Dermis blood vessel endothelial cell (primary cell): ENCODE measurements at places on chromosomes 7 and 10. TPM values are rescaled to one million over a fixed set of nuclear protein-coding genes. Genes with fewer than 3 reads are reported as not detected.
A peak's percentile ranks its signal among the peaks of the same experiment; 100 is the strongest.

GRCh38 chr7:128176696-128177095 lies 64.4 kb upstream of the LEP start:
- no peak for DNase-seq

DNA sequence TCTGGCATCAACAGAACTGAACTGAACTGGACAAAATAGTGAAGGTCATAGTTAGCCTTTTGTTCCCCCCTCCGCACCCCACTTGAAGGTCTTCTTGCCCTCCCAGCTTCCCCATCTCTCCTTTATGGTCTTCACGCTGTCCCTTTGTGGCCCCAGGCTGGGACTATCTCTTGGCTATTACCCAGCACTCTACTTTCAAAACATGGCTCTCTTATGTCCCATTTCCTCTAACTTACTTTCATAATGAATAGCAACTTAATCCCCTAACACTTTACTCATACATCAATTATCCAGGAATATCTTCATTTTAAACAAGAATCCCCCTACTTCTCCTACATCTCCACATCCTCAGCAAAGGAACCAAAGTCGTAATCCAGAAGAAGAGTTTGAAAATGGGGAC lies 135.3 kb upstream of the ITGB1 start:
- no peak for DNase-seq

Gene PLXDC2
- total RNA-seq, result 2.7 and 5.5 TPM in 2 replicates

Gene COMTD1
- total RNA-seq, result 15.9 and 23.0 TPM in 2 replicates

DNA sequence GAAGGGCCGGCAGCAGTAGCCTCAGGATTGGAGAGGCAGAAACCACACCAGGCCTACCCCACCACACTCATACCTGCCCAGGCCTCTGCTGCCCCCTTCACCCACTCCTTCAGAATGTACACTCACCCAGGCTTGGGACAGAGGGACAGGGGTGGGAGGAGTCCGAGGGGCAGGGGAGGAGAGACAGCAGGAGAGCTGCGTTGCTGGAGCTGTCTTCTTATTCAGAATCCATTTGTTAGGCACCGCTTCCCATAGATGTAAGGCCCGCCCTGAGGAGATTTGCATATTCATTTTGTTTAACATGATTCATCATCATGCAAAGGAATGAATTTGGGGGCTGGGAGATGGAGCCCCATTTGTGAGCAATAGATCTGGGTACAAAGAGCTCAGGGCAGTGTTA lies 156.7 kb downstream of the CDH23 start:
- DNase-seq, result no peak

GRCh38 chr10:107148906-107149305 lies 15.6 kb downstream of the SORCS1 start:
- DNase-seq, result no peak

DNA sequence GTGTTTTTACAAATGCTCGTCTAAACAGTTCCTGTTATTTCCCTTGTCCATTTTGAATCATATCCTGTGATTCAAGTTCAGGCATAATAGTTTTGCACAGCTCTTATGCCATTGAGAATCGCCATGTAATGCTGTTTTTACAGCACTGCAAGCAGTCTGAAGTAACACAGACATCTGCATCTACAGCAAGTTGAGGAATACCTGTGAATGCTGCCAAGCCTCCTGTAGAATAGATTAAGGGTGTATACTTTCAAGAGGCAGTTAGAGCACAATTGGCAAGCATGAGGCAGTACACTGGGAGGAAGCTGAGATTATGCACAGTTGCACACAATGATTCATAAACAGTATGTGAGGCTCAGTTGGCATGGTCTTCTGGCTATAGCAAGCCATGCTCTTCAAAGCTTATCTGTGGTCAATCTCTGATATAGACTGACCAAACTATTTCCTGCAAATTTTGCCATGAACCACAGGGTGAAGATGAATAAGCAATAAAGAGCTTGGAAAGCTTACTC lies 121.9 kb upstream of the AKR1E2 start:
- peak; percentile 98 for DNase-seq

DNA sequence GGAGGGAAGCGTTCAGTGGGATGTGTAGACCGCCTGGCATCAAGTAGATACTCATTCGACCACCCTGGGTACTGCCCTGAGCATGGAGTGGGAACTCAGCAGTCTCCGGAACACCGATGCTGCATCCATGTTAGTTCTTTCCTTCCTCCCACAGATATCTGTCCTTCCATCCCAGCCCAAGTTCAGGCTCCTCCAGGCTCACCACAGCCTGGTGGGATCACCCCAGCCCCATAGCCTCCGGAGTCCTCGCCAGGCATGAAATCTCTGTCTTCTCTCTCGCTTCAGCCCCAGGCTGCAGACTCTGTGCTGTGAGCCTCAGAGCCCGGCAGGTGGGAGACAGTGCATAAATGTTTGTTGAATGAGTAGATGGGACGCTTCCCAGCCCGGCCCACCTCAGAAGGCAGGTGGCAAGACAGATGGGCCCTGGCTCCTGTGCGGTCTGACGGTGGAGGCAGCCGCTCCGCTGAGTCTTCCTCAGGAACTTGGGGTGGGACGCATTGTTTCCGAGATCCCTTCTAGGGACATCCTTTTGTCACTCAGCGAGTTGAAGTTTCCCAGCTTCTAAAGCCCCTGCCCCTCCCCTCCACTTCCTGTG lies 42.9 kb downstream of the ELFN1 start:
- DNase-seq, result no peak

DNA sequence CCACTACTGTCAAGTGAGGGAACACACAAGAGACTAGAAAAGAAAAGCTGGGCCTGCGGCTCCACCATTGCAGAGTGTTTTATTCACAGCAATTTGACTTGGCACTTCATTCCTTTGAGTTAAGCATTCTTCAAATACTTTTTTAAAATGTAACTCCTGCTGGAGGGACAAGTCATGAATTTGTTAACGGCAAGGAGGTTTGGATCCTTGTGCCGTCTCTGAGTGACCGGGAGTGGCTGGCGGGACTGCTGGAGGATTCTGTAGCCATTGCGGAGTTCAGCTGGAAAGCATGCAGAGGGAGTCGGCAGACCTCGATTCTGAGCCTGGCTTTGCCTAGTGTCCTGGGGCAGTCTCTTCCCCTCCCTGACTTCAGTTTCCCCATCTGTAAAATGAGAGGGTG lies 9.8 kb downstream of the HSPA12A start:
- no peak for DNase-seq

DNA sequence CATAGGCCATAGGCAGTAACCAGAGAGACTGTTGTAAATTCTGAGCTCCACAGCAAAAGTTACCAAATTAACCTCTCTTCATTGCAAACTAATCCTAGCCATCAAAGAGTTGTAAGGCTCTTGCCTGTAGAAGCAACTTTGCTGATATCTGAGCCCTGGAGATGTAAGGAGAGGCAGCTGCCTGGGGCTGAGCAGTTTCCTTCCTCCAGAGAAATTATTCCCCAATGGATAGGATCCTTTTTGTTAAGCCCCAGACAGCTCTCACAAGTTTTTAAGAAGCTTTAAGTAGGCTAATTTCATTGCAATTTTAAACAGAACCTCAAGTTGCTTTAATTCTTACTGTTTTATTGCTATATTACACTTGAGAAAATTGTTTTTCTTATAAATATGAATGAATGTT lies 211.1 kb downstream of the GALNT17 start:
- no peak for DNase-seq

- DNase-seq, result no peak
These were observed 72.3 kb upstream of the ZNF746 start for GRCh38 chr7:149569726-149570422.

DNA sequence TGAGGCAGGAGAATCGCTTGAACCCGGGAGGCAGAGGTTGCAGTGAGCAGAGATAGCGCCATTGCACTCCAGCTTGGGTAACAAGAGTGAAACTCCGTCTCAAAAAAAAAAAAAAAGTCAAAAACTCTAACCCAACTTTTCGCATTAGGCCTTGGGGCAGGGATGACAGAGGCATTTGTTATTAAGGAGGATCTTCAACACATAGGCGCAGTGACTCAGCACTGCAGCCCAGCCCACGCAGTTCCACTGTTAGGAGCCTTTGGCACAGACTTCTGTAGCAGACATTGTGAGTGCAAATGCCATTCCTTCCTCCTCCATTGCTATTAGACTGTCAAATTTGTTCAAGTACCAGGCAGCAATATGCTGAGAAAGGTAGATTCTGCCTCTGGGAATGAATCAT lies 43.1 kb upstream of the KLHL7 start:
- DNase-seq, result no peak

DNA sequence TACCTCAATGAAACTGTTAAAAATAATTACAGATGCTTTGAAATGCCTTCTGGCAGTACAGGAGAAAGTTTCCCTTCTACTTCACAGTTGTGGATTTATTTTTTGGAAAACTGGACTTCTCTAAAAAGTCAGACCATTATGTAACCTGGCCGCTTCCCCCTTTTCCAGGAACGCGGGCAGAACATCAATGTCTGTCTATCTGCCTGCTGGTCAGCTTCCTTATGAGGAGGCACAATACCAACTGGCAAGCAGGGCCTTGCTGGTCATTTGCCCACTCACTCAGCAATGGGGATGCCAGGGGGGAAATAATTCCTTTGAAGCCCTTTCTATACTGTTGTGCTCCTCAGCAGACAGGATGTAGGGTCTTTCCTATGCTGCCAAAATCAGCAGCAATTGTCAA lies 22.5 kb upstream of the ADRB1 start:
- DNase-seq, result peak; percentile 30

DNA sequence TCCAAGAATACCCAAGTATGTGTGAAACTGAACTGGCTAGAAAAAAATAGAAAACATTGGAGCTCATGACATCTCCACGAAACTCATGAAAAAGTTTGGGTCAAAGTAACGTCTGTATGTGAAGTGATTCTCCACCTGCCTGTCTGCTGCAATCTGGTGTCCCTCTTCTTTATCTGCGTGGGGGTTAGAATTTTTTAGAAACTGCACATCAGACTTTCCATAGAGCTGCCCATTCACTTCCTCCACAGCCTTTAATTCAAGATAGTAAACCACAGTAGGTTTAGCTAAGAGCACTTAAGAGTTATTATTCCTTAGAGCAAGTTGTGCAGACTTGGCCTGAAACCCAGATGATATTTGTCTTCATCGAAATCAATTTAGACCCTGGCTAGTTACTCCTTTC lies 55.3 kb downstream of the SCIN start:
- no peak for DNase-seq

Gene DENND10
- 59.2 and 65.9 TPM in 2 replicates for total RNA-seq

DNA sequence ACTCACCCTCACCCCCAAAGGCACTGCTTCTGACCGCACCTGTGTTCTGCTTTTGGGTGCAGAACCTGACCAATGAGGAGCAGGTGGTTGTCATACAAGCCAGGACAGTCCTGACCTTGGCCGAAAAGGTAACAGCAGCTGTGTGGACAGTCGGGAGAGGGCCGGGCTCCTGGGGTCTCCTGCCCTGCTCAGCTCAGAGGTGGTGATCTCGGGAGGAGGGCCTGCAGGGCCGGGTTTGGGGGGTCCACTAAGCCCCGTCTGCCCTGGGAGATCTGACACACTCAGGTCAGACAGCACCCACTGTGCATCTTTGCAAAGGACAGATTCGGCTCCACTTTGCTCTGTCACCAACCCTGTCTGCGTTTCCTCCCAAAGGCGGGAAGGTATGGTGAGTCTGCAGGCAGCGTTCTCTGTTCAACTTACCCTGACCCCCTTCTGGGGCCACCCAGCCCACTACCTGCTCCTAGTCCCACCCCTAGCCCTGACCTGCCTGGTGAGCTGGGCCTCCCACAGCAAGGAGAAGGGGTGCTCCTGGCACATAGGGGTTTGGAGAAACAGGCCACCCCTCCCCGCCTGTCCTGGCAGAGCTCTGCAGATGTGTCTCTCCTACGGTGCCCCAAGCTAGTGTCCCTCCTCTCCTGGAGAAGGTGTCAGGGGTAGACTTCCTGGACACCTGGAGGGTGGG lies 33.7 kb upstream of the DPYSL4 start:
- DNase-seq, result no peak

DNA sequence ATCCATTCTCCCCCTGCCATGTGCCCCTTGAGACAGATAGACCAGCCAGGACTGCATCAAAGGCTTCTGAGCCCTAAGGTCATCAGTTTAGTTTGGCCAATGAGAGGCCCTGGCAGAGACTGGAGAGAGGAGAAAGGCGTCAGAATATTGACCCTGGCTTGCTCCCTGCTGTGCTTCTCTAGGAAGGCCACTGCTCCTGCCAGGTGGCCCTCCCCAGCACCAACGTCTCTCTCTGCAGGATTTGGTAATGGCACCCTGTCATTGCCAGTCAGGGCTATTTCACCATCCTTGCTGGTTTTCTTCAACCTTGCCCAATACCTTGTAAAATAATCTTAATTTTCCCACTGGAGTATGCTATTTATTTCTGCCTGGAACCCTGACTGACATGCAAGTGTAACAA lies 38.8 kb upstream of the ZRANB1 start:
- DNase-seq, result no peak

DNA sequence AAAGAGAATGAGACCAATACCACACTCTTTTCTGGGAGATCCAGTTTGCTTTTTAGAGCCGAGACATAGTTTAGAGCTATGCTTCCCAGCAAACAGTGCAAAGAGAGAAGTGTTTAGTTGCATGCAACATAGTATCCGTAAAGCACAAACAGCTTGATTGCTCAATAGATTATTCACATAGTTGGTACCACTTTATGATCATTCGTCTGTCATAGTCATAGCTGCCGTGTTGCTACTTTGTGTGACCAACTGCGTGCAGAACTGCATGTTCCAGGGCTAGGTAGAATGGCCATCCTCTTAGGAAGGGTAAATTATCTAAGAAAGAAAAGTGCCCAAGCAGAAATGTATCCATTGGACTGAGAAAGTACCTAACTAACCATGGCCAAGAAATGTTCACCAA lies 203.5 kb upstream of the DKK1 start:
- no peak for DNase-seq

Gene CCDC136
- 0.88 and 1.7 TPM in 2 replicates for total RNA-seq

Gene NOS3
- 33.4 and 103 TPM in 2 replicates for total RNA-seq

Gene HABP2
- under 0.01 and 0.19 TPM in 2 replicates for total RNA-seq

- DNase-seq, result peak; percentile 79
These were observed 26.9 kb downstream of the ASAH2 start for GRCh38 chr10:50224330-50224952.

Gene SCART1
- 0.28 and 1.4 TPM in 2 replicates for total RNA-seq

DNA sequence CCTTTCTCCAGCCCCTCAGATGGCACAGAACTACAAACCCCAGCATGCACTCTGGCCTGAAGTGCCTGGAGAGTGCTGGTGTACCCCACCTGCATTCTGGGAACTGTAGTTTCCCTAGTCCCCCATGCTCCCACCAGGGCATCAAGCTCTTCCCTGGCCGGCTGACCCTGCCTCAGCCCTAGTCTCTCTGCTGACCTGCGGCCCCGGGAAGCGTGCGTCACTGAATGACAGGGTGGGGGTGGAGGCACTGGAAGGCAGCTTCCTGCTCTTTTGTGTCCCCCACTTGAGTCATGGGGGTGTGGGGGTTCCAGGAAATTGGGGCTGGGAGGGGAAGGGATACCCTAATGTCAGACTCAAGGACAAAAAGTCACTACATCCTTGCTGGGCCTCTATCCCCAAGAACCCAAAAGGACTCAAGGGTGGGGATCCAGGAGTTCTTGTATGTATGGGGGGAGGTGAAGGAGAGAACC lies 2.1 kb downstream of the NOS3 start:
- DNase-seq, result peak; percentile 89

- no peak for DNase-seq
These were observed 6.5 kb downstream of the BTBD16 start for GRCh38 chr10:122277526-122278136.

Gene ASAH2
- total RNA-seq, result under 0.01 and 0.14 TPM in 2 replicates

DNA sequence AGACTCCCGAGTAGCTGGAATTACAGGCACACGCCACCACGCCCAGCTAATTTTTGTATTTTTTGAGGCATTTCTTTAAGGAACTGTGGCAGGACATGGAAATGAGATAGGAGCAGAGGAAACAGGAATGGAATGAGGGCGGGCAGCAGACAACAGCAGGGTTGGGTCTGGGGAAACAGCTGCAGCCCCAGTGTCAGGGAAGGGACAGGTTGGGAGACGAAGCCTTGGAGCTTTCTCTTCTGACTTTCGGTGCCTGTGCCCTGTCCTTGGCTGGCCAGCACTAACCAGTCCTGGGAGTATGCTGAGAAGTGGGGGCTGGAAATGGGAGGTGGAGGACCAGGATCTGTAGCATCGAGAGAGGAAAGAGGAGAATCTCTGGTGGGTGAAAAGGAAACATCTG lies 47.4 kb downstream of the ATOH7 start:
- peak; percentile 53 for DNase-seq
